NCI-H1694 (cell line): ENCODE measurements at places on chromosomes 6 and 20.

GRCh38 chr20:20334489-20334888, 33.4 kb upstream of the INSM1 start:
- DNase-seq: no peak

DNA sequence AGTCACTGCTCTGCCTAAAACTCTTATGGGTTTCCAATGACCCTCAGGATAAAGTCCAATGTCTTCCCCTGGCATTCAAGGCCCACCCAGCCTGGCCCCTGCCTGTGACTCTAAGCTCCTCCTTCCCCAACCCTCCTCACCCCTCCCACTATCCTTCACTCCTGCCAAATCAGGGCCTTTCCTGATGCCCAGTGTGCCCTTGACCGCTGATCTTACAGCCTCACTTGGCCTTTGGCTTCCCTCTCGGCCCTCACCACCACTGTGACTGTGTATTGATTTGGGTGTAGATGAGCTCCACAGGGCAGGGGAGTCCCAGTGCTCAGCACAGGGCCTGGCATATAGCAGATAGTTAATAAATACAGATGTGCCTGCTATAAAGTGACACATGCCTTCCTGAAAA, 115.7 kb downstream of the TOX2 start:
- no peak for DNase-seq

- no peak for DNase-seq
Measured at GRCh38 chr20:23061734-23062561, 12.5 kb upstream of the THBD start.

DNA sequence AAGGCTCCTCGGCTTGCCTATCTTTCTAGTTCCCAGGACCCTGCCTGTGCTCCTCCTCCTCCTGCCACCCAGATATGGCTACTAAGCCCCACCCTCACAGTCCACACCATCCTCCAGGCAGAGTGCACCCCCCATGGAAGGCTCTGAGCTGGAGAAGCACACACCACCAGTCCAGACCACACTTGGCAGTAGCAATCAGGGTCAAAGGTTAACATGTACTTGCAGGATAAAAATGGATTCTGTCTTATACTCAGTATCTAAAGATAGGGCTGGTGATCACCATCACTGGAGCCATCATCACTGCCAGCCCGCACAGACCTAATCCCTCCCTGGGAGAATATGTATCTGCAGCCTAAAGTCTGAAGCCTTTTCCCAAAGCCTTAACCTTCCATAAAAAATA, 83.4 kb downstream of the PRKN start:
- no peak for DNase-seq

- DNase-seq: no peak
Measured at GRCh38 chr6:3233321-3233720, 5.9 kb upstream of the TUBB2B start.
